ENCODE measurements at places on chromosomes 1 and 21.

GRCh38 chr1:87599569-87599968, 270.9 kb downstream of the LMO4 start:
- no peak for DNase-seq

DNA sequence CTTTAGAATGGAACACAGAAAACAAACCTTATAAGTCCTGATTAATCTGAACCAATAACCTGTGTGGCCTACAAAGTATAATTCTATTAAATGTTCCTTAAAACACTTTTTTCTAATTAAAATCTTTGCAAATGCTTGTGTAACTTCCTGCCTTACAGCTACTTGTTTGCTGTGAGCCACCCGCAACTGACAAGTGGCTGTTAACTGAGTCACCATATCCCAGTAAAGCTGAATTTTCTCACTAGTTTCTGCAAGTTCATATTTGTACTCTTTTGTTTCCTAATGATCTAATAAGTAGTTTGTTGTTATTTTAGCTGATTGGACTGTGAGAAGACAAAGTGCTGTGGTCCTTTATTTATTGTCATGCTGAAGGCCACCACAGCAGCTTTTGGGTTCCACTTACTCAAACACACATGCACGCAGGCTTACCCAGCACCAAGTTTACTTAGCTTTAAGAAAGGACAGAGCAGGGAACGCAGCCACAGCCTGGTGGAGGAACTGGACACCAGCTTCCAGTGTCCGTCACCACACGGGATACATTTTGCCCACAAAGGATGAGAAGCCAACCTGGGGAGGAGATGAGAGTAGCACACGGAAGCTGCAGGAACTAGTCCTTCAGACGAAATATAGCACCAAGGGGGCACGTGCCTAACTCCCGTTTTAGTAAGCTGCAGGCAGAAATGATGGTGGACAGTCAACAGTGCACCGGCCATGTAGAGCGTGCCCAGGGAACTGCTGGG, 47.8 kb downstream of the LCA5L start:
- DNase-seq, result no peak

DNA sequence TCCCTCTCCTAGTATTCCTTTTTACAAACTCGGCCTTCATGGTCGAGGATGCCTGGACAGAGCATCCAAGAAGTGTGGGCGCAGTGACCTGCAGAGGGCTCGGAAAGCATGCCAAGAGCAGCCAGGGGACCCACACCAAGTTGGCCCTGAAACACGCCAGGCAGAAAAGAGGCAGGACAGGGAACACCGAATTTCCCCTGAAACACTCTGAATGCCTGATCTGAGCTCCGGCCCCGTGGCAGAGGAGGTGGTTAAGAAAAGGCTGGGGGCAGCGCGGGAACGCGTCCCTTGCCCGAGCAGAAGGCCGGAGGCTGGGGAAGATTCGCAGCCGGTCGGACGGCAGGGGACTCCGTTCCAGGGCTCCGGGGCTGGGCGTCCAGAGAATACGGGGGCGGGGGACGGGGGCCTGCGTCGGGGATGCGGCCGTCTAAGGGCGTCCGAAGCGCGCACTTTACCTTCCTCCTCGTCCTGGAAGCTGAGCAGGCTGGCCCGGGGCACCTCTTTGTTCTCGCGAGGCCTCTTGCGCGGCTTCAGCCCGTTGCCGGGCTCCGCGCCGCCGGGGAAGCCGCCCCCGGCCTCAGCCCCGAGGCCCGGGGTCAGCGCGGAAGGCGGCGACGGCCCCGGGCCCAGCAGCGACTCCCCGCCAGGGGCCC, 558 bp downstream of the PAXBP1 start:
- peak; percentile 62 for DNase-seq

GRCh38 chr1:183674886-183675285, 21.8 kb upstream of the APOBEC4 start:
- DNase-seq, result no peak

DNA sequence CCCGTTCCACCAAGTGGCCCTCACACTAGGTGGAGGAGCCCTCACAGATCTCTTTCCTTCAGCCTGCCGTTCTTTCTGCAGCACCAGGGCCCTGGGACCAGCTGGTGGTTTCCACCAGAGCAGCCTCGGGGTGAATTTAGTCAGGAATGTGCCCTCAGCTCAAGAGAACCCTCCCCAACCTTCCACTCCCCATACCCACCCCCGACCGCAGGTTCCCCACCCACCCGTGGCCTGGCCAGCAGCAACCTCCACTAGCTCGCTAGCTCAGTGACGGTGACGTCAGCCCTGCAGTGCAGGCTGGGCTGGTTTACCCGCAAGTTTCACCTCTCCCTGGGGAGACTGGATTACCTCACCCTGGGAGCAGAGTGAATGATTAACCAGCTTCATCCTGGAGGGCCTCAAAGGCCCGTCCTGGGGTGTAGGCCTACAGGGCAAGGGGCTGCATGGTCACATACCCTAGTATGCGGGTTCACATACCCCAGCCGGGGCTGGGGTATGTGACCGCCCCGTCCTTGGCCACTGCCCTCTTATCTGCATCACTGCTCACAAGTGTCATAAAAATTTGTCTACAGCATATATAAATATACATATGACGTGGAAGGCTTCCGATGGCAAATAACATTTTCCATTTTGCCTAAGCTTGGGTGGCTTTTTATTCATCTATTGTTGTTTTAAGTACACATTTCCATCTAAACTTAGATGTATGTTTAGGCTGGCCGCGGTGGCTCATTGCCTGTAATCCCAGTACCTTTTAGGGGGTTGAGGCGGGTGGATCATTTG, 24.5 kb downstream of the ELF3 start:
- peak; percentile 97 for DNase-seq

DNA sequence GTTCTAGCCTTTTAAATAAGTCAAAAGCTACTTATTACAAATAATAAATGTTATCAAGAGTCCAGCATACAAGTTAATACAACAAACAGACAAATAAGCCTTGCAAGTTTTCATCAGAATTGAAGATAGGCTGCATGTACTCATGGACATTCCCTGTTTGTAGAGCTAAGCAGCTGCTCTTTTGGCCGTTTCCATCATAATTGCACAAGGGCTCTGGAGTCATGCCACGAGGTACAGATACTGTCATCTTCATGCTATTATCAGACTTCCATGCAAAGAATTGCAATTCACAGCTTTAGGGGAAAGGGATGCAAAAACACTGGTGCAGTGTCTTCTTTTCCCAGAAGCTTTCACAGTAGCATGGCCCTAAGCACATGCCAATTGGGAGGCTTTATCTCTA, 52.8 kb upstream of the TBX15 start:
- DNase-seq, result peak; percentile 84

DNA sequence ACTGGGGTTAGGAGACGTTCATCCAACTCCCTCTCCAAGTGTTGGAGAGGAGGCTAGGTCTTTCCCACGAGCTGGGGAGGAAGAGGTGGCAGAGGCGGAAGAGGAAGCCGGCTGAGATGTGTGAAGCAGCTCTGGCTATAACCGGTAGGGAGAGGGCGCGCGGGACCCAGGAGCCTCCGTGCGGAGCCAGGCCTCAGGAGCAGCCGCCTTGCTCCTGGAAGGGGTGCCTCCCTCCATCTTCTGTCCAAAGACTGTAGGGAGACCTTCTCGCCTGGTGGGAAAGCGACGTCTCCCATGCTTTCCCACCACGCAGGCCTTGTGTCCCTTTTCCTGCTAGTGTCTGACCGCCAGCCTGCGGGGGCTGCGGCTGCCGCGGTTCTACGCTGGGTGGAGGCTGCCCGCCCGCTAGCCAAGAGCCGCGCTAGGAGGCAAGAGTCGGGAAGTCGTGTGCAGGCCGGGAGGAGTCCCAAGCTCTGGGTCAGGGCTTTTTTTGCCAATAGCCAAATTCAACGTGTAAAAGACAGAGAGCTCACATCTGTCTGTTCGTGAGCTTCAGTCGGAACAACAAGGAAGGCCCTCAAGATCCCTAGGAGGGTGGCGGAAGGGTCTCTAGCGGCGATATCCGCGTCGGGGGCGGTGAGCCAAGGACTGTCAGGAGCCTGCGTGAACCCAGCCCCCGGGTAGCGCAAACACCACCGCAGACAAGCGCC, 8.4 kb upstream of the NBPF11 start:
- DNase-seq, result no peak

DNA sequence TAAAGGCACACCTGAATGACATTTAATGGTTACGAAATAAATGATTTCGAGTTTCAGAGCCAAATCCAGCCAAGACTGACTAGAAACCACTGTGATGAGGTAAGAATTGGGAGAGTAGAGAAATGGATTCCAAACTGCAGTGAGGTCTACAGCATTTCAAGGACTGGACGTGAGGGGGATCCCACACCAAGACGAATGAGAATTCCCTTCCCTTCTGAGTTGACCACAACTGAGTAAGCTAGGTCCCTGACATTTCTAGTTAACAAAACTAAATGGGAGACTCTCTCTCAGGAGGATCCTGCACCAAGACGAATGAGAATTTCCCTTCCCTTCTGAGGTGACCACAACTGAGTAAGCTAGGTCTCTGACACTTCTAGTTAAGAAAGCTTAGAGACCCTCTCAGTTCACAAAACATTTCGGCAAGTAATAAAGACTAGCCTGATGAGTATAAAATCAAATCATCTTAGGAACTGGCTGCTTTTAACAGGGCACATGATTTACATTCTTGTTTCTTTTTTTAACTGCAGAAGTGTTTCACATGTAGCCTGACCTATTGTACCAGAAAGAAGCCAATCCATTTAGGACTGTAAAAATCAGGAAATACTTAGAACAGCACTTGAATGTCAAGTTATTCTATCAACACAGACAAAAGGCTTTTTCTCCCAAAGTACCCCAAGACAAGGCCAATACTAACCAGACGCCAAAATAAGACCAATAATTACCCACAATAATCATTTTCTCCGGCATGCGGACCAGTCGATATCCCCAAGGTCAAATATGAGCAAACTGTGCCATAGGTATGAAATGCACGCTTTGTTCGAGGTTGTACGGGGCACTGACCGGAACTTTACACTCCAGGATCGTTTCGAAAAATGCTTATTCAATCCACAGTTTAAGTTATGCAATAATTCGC, 1.4 kb upstream of the SPATA1 start:
- peak; percentile 79 for DNase-seq

DNA sequence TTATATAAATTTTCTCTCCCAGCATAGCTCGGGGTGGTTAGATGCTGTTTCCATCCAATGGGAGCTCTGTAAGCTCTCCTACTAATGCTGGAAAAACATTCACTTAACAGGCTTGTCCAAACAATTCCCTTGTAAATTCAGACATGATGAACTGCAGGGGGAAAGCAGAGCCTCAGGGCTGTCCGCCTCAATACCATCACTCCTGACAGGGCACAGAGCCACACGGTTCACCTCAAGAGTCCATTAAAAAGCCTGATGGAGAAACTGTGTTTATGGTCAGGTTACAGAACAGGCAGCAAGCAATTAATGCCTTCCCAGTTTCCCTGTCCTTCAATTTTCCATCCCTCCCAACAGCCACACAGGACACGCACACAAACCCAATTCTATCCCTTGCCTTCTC, 171.0 kb downstream of the BRINP2 start:
- no peak for DNase-seq

- DNase-seq, result no peak
Measured at GRCh38 chr21:23131177-23131576, 2133.0 kb downstream of the NCAM2 start.

DNA sequence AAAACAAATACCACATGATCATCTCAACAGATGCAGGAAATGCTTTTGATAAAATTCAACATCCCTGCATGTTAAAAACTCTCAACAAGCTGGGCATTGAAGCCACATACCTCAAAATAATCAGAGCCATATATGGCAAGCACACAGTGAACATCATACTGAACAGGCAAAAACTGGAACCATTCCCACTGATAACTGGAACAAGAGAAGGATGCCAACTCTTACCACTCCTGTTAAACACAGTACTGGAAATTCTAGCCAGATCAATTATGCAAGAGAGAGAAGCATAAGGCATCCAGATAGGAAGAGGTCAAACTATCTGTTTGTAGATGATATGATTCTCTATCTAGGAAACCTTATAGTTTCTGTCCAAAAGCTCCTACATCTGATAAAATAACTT, 91.6 kb downstream of the DNAH14 start:
- no peak for DNase-seq

DNA sequence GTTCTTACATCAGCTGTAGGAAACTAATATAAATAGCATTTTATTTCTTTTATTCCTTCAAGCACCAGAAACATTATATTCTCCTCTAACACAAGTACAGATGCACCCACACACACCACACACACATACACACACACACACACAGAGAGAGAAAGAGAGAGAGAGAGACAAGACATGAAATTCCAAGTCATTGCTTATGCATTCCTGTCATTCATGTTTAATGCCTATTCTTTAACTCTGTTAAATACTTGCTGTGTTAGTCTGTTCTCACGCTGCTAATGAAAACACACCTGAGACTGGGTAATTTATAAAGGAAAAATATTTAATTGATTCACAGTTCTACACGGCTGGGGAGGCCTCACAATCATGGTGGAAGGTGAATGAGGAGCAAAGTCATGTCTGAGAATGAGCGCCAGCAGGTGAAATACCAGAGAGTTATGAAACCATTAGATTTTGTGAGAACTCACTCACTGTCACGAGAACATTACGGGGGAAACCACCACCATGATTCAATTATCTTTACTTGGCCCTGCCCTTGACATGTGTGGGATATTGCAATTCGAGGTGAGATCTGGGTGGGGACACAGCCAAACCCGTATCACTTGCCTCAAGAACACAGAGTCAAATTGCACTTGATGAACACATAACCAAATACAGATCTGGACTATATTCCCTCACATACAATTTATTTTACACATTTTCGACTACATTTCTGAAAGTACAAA, 1058.1 kb upstream of the TMPRSS15 start:
- DNase-seq, result no peak

DNA sequence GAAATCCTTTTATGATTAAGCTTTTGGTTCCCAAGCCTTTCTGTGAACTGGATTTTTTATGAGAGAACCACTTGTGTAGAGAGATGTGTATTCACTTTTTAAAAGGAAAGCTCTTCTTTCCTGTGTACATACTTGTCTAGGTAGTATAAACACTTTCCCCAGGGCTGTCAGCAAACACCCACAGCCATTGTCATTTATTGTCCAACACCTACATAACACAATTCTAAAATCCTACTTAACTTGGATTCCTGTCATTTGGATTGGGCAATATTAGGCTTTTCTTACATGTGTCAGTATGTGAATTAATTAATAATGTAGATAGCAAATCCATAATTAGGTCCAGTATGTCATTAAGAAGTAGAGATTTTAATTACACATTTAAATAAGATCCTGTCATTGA, 12.3 kb downstream of the DDX20 start:
- DNase-seq, result no peak

- DNase-seq, result peak; percentile 80
Measured at GRCh38 chr1:1079408-1080121, 5.5 kb upstream of the RNF223 start.

DNA sequence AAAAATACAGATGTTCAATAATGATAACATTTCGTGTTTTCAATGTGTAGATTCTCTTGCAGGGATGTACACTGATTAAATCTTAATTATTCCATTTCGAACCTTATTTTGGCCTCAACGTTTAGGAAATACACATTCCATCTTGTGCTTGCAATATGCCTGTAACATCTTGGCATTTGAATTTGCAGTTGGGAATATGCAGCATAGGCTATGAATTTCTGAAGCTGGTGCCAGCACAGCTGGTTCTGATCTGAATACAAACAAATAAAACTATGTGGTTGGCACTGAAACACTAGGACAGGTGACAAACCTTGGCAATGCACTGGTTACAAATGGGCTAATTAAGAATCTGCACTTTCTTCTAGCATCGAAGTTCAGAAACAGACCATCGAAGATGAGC, 108.4 kb downstream of the ERG start:
- DNase-seq, result no peak

- peak; percentile 82 for DNase-seq
Measured at GRCh38 chr1:22689505-22689904, 21.1 kb upstream of the EPHB2 start.

Data from fibroblast of mammary gland (primary cell).